ENCODE measurements at places on chromosomes 16 and 17. TPM values are rescaled to one million over a fixed set of nuclear protein-coding genes. Genes with fewer than 3 reads are reported as not detected.

GRCh38 chr16:57373117-57373947 is 1.0 kb downstream of the CX3CL1 start:
- peaks cover 30% of the 10 kb centered on the region for H3K27me3 ChIP-seq
- DNase-seq = peak; percentile 69
- peaks cover 14% of the 10 kb centered on the region for H3K4me1 ChIP-seq
- H3K27ac ChIP-seq = no peak overlapping the region

DNA sequence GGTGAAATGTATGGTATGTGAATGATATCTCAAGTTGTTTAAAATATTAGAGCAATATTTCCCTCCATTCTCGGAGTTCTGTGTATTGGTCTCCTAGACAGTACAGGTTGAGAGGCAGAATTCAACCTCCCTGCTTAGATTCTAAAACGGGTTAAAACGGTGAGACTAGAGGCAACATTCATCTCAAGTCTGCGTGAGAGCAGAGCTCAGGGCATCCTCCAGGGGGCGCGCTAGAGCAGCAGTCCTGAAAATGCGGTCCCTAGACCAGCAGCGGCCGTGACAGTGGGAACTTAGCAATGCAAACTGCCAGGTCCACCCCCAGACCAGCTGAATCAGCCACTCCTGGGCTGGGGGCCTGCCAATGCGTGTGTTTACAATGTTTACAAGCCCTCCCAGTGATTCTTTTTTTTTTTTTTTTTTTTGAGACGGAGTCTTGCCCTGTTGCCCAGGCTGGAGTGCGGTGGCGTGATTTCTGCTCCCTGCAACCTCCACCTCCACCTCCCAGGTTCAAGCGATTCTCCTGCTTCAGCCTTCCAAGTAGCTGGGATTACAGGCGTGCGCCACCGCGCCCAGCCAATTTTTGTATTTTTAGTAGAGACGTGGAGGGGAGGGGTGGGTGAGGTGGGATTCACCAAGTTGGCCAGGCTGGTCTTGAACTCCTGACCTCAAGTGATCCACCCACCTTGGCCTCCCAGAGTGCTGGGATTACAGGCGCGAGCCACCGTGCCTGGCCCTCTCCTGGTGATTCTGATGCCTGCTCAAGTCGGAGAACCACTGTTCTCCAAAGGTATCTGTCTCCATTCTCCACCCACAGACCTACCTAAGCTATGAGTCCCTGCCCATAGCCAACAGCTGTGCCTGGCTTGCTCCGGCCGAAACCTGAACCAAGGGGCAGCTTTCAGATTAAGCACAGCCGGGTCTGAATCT is 24.2 kb downstream of the KLHL36 start:
- peaks cover under 1% of the 10 kb centered on the region for H3K27me3 ChIP-seq
- no peaks in the 10 kb centered on the region for H3K4me1 ChIP-seq
- peak; percentile 98 for DNase-seq
- H3K4me3 ChIP-seq = no peak overlapping the region

DNA sequence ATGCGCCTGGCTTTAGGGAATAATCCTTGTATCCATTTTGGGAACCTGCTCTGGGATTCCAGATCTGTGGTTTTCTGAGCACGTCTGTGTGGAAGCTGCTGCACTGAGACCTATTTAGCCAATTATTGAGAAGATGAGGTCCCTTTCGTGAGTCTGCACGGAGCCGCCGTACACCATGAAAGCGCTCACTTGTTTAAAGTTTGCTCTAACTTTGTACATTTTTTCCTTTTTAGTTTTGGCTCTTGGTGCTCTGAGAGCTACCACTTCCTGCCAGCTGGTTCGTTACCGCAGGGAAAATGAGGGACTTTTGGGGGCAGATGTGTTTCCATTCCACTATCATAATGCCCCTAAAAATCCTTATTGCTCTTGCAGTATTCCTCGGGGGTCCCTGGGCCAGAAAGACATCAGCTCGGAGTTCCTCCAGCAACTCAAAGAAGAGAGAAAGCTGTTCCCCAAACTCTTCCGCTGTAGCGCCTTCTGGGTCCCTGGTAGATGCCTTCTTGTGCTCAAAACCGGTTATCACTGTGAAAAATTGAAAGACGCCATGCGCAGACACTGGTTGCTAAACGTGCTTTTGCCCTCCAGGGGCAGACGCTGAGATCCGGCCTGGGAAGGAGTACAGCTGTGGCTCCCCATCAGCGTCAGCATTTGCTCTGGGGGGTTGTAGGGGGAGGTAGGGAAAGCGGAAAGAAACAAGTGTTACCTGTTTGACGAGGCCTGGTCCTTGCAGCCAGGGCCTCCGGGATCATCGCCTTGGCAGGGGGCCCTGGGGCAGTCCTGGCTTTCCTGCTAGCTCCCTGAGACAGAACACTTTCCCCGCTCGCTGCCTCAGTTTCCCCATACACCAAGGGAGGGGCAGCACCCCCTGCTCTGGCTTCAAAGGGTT is 238.1 kb downstream of the MRTFB start:
- peak overlapping the region; percentile 34 for H3K4me3 ChIP-seq
- DNase-seq = peak; percentile 75

DNA sequence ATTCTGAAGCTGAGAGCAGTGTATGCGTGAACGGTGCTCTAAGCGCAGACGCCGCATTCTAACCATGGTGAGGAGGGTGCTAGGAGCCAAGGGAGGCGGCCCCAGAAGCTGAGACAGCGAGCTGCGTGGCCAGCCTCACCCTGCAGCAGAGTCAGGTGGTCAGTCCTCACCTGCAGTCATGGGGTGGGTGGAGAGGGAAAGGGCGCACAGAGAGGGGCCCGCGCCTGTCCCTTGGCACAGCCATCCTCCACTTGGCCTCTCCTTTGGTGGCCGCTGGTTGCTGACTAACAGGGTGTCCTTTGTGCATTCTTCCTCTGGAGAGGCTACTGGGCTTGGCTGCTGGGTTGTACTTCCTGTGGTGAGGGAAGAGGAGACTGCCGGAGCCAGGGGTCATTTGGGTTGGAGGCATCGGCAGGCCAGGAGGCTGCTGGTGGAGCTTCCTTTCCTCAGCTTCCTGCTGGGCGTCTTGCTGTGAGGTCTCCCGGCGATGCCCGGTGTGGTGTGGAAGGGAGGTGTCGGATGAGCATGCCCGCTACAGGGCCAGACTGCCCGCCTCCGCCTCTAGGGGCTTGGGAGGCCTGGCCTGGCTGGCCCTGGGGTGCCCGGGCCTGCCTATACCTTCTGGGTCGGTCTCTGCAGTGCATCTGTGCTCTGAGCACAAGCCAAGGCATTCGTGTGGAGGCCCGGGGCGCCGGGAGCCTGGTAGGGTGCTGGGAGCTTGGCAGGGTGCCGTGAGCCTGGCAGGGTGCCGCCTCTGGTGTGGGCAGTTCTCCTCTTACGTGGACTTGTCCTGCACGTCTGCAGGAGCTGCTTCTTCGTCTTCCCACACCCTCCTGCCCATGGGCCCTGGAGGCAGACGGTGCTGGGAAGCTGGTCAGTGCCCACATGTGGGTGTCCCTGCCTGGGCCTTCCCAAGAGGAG is 17.4 kb downstream of the RNF213 start:
- no peaks in the 10 kb centered on the region for H3K27me3 ChIP-seq
- H3K4me1 ChIP-seq = peaks cover 29% of the 10 kb centered on the region
- H3K36me3 ChIP-seq = peaks cover 24% of the 10 kb centered on the region
- peak; percentile 82 for DNase-seq
- H3K27ac ChIP-seq = peak overlapping the region; percentile 28

DNA sequence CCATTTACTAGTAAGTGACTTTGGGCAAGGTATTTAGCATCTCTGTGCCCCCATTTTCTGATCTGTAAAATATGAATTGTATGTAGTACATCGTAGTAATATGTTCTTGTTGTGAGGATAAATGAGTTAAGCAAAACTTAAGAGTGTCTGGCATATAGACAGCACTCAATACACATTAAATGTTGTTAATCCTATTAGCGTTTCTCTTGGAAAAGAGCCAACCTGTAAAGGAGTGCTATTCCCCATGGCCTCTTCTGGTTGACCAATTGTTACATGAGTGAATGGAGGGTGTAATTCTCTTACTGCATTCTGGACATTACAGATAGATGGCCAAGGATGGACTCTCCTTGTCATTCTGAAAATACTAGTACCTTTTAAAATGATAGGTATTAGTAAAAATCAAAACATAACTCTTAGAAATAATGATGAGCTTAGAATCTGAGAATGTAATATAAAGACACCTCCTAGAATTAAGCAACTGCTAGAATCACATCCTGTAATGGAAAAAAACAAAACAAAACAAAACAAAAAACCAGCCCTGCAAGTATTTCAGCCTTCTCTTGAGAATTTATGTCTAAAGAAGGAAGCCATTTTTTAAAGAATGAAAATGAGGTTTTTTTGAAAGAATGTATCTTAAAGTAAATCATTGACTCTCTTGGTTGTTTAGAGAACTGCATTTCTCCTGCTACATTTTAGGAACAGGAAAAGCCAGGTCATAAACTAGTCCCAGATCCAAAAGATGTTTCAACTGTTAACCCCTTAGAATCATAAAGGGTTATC is 30.5 kb downstream of the IQCK start:
- peaks cover 6% of the 10 kb centered on the region for H3K4me1 ChIP-seq
- DNase-seq = no peak

DNA sequence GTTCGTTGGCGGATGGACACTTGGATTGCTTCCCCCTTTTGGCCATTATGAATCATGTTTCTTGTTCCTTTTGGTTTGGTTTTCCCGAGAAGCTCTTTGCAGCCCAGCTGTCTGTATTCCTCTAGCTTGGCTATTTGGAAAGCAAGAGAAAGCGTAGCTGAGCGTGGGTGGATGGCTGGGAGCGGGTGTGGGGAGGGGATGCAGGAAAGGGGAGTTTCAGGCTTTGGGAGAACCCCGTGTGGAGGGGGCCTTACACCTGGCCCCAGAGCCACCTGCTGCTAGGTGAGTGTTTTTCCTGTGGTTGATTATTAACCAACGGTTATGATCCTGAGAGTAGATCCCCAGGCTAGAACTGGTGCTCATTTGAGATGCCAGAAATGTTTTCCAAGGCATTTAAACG is 103.7 kb downstream of the RAP1GAP2 start:
- H3K4me3 ChIP-seq = no peak overlapping the region
- no peaks in the 10 kb centered on the region for H3K36me3 ChIP-seq
- no peak overlapping the region for H3K27ac ChIP-seq
- peak; percentile 48 for DNase-seq
- no peaks in the 10 kb centered on the region for H3K4me1 ChIP-seq
- H3K27me3 ChIP-seq = no peaks in the 10 kb centered on the region

- H3K27me3 ChIP-seq = no peaks in the 10 kb centered on the region
- DNase-seq = no peak
- H3K4me1 ChIP-seq = peaks cover 26% of the 10 kb centered on the region
- no peaks in the 10 kb centered on the region for H3K36me3 ChIP-seq
- H3K27ac ChIP-seq = no peak overlapping the region
- H3K4me3 ChIP-seq = no peak overlapping the region
Observed at GRCh38 chr16:54429029-54429428, 142.4 kb upstream of the IRX3 start.

DNA sequence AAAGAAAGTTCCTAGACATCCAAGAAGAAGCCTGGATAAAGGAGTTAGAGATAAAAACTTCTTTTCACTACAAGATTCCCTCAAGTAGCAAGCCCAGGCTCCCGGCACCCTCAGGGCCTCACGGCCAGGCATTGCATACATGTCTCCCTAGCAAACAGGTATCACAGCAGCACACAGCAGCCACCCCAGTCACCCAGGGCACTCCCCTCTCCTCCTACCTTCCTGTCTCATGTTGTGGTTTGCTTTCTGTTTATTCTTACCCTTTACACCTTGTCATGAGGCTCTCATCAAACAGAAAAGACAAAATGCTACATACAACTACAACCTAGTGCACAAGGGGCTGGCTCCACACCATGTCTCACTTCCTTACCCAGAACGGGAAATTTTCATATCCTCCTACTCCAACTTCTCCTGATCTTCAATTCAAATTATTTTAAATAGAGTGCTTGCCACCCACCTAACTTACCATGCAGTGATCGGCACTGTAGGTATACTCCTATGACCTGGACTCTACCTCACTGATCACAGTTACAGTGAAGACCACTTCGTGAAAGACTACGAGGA is 42.7 kb downstream of the XPO6 start:
- no peaks in the 10 kb centered on the region for H3K27me3 ChIP-seq
- no peak overlapping the region for H3K27ac ChIP-seq
- H3K4me3 ChIP-seq = no peak overlapping the region
- no peak for DNase-seq
- H3K36me3 ChIP-seq = peaks cover 47% of the 10 kb centered on the region

GRCh38 chr16:27351989-27352388 is 38.2 kb downstream of the IL4R start:
- H3K4me3 ChIP-seq = no peak overlapping the region
- DNase-seq = no peak
- H3K27me3 ChIP-seq = no peaks in the 10 kb centered on the region
- H3K27ac ChIP-seq = no peak overlapping the region
- H3K4me1 ChIP-seq = no peaks in the 10 kb centered on the region

DNA sequence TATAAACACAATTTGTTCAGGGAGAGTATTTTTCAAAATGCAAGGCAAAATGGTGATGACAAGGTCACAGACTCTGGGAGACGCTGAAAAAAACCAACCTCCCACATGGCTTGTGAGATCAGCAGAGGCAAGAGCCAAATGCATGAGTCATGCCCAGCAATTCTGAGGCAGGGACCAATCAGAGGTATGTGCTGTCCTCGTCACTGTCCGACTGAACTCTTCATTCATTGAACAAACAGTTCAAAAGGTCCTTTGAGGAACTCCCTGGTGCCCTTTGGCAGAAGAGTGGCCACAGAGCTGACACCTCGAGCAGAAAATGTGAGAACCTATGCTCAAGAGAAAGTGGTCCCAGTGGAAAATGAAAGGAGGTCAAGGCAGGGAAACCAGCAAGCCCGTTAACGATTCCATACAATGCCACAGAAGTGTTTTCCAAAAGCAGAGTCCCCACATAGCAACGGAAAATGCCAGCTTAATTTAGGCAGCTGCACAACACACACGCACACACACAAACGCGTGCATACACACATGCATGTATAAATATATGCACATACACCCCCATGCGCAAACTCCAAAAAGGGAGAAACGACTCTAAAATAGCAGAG is 50.9 kb downstream of the CDH11 start:
- peaks cover 42% of the 10 kb centered on the region for H3K36me3 ChIP-seq
- peak overlapping the region; percentile 49 for H3K4me3 ChIP-seq
- H3K27ac ChIP-seq = peak overlapping the region; percentile 99
- H3K4me1 ChIP-seq = peaks cover 49% of the 10 kb centered on the region

FOXO3B gene
- 8.7 TPM for total RNA-seq

FKBP10 gene
- total RNA-seq = 396 TPM

DNAI2 gene
- total RNA-seq = not detected

NHLRC4 gene
- total RNA-seq = 1.2 TPM

TCAP gene
- 0.29 TPM for total RNA-seq

Data from osteoblast (primary cell).